ENCODE measurements at places on chromosomes 5 and 9.

GRCh38 chr5:2675548-2675947 is 75.9 kb downstream of the IRX2 start:
- no peak for DNase-seq

- DNase-seq = no peak
These were observed 36.5 kb downstream of the ADAMTS2 start for GRCh38 chr5:179308563-179309382.

DNA sequence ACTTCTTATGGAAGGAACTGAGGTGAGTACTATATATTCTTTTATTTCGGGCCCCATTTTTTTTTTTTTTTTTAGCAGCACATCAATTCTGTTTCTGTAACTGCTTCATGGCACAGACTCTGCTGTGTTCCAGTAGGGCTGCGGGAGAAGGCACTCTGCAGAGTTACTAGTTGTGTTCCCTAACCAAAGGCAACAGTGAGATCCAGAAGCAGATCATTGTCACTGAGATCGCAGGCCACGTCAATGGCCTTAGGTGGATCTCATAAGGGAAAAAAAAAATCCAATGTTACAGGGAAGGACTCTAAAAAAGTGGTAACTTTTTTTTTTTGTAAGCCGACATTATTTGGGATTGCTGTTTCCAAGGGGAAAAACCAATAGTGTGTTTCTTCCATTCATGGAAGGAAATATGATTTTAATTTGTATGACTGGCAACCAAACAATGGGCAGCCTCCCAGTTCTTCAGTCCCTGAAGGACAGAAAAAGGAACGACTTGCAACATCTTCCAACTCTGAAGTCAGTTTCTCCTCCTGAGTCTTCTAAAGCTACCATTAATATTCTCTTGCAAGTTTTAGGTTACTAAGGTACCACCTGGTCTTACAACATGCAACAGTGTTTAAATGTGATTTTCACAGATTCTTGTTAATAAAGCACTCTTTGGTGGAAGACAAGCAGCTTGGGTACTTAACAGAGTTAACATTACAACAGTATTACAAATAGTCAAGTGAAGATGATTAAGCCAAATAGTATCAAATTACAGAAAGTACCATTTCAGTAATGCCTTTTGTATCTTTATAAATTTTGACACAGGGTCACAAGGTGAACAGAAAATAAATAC is 52.8 kb downstream of the HABP4 start:
- no peak for DNase-seq

GRCh38 chr5:149636191-149636860 is 55.0 kb downstream of the ARHGEF37 start:
- no peak for DNase-seq

GRCh38 chr5:119656023-119656422 is 26.7 kb downstream of the FAM170A start:
- no peak for DNase-seq

DNA sequence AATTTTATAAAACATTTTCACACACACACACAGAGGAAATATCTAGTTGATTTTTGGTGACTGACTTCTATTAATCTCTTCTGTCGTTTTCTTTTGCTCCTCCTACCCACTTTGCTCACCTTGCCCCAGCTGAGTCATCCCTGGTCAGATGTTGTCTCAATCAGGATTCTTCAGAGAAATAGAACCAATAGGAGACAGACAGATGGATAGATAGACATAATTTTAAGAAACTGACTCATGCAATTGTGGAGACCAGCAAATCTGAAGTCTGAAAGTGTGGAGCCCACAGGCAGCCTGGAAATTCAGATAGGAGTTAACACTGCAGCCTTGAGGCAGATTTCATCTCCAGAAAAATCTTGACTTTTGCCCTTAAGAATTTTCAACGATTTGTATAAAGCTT is 37.0 kb upstream of the PIK3R1 start:
- DNase-seq = peak; percentile 61

Measured in fibroblast of upper back skin (primary cell).